Skin of body (tissue), 3 donors: ENCODE measurements at places on chromosomes 12 and 14. TPM values are rescaled to one million over a fixed set of nuclear protein-coding genes. Genes with fewer than 3 reads are reported as not detected.
A peak's percentile ranks its signal among the peaks of the same experiment; 100 is the strongest.

- no peak for DNase-seq
Observed at GRCh38 chr14:57401501-57401900, 11.1 kb downstream of the NAA30 start.

SLC4A8 gene
- total RNA-seq, result 1.9 TPM

DNA sequence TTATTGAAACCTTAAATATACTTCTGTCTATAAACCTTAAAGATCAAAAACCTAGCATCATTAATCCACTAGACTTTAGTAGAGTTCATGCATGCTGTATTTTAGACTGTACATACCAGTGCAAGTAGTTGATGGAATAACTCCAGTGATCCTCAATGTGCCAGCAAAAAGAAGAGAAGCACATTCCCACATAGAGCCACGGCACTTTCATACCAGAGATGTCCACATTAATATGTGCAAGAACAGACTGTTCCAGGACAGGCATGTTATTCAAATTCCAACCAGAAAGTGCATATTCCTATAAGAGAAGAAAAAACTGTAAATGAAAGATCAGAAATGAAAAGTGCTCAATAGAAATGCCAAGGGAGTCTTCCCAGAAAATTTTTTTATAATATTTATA is 55.0 kb downstream of the KDM5A start:
- DNase-seq, result no peak

DNA sequence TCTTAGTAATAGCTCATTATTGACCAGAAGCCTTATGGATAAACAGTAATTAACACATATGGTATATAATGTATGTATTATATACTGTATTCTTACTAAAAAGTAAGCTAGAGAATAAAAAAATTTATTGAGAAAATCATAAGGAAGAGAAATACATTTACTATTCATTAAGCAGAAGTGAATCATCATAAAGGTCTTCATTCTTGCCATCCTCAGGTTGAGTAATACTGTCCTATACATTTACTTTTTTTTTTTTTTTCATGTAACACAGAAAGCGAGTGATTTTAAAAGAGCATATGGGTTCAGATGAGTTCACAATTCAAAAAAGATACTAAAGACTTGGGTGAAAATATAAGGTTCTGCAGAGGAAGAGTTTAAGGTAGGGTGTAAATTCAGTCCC is 152.5 kb downstream of the TGFB3 start:
- no peak for DNase-seq

DNA sequence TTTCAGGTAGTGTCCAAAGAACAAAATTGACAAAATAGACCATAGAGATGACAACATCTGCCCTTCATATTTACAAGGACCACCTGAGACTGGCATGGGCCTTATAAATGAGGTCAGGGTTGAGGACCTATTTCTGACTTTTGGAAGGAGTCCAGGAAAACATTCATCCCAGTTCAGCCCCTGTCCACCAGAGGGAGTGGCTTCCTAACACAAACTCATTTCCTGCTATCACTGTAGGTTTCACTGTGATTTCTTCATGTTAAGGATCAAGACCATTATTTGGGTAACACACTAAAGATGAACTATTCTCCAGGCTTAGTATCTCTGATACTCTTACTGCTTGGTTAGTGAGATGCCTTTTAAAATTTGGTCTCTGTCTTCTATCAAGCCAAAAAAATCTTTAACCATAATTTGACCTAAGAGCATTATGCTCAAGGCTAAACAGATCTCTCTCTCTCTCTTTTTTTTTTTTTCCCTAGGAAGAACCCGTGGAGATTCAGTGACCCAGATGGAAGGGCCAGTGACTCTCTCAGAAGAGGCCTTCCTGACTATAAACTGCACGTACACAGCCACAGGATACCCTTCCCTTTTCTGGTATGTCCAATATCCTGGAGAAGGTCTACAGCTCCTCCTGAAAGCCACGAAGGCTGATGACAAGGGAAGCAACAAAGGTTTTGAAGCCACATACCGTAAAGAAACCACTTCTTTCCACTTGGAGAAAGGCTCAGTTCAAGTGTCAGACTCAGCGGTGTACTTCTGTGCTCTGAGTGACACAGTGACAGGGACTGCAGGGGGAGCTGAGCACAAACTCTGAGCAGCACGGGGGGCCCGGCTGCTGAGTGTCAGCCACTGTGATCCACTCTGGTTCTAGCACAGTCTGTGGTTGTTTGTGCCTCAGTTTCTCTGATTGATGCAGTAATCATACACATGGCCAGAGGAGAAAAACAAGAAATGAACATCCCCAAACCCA is 267.6 kb upstream of the OR4E1 start:
- DNase-seq, result no peak

DNA sequence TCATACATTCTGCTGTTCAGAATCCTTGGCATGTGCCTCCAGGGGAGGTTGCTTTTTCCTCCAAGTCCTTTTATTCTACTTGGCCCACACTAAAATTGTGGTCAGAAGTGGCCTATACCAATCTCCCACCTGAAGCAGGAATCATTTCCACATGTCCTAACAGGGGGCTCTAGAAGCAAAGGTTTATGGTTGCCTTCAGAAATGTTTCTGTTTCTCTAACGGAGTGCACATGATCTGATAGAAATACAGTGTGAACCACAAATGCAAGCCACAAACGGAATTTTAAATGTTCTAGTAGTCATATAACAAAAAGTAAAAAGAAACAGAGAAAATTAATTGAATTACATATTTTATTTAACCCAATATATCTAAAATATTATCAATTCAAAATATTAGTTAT is 4.0 kb downstream of the PTGER2 start:
- DNase-seq, result no peak

DNA sequence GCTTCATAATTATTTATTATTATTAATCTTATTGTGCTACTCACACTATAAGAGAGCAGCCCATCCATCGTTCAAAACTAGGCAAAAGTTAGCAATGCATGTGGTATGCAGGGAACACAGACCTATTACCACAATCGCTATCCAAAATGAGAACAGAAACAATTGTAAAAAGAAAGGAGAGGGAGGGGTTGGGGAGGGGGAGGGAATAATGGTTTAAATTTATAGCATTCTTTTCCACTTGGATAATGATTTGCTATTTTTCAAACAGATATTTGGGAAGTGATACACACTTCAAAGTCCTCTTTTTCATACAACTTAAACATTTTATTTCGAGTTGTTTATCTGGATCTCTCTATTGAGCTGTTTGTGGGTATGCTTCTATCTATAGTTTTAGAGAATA is 248.6 kb upstream of the SOX5 start:
- no peak for DNase-seq

GRCh38 chr14:34403646-34404045 is 58.4 kb downstream of the SPTSSA start:
- no peak for DNase-seq

DNA sequence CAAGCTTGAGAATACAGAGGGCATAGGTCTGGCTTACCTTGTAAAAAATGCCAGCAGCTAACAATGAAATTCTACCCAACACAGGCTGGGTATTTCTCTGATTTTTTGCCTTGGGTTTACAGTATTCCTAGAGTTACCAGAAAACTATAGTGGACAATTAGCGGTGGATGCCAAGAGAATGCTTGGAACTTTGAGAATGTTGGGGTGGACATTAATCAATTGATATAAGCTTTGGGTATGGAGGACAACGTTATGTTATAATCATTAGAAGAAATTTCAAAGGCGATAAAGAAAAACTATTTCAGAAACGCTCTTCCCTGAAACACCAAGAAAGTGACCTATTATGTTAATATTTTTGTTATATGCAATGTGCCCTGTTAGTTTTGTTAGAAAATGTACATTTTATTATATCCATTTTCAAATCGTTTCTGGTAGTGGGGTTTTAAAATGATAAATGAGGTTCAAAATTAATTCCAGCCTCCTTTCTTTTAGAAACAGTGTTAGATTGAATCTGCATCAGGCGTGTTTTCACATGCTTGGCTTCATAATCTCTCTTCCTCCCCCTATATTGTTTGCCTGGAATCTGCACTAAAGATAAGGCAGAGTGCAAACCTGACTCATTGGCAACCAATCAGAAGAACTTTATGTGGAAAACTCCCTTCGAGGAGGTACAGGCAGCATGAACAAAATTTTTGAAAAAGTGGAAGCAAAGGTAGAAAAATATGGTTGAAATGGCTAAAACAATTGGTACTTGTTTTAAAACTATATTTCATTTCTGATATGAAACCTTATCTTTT is 1.4 kb upstream of the PTPRQ start:
- DNase-seq, result no peak

MIS18BP1 gene
- total RNA-seq, result 52.9 TPM

SMIM41 gene
- total RNA-seq, result not detected

- DNase-seq, result peak; percentile 40
Observed at GRCh38 chr12:48618541-48618940, 48.7 kb upstream of the LALBA start.

DNA sequence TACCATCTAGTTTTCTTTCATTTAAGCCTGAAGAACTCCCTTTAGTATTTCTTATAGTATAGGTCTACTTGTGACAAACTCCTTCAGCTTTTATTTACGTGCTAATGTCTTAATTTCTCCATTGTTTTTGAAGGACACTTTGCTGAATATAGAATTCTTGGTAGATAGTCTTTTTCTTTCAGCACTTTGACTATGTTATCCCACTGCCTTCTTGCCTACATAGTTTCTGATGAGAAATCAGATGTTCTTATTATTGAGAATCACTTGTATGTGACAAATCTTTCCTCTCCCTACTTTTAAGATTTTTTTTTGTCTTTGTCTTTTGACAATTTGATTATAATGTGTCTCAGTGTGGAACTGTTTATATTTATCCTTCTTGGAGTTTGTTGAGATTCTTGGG is 5.1 kb upstream of the MIS18BP1 start:
- DNase-seq, result no peak

GRCh38 chr12:129215556-129215955 is 362.3 kb downstream of the GLT1D1 start:
- DNase-seq, result no peak

DNA sequence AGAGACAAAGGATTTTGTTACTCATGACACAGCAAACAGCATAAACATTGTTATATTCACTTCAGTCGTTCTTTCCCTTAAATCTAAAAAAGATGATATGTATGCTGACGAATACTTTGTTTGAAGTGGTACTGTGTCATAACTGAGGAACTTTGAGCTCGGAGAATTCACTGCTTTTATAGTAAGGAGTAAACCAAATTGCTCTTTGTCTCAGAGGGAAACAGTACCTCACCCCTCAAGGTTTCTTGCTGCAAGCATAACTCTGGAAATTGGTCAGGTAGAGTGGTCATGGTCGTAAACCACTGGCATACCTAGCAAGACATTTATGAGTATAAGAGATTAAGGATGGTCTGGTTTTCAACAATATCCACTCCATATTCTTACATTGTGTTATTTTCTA is 160.2 kb upstream of the OR4E1 start:
- no peak for DNase-seq

GRCh38 chr14:90405755-90406154 is 8.9 kb downstream of the CALM1 start:
- no peak for DNase-seq

RPL36AL gene
- total RNA-seq, result 101 TPM
